ENCODE measurements at places on chromosomes 5 and 9. TPM values are rescaled to one million over a fixed set of nuclear protein-coding genes. Genes with fewer than 3 reads are reported as not detected.

Gene PIP5KL1
- total RNA-seq, result 1.6 TPM

Gene TLE4
- total RNA-seq, result 11.3 TPM

Gene KCNV2
- total RNA-seq, result not detected

Gene FOXD4
- 0.23 TPM for total RNA-seq

Gene FRMD3
- 4.7 TPM for total RNA-seq

Gene SPRY4
- total RNA-seq, result 10.3 TPM

Gene YTHDC2
- 7.5 TPM for total RNA-seq

Gene SAPCD2
- 22.3 TPM for total RNA-seq

Gene CCL27
- not detected for total RNA-seq

Gene MED22
- total RNA-seq, result 31.3 TPM

Gene LECT2
- not detected for total RNA-seq

Gene OTP
- total RNA-seq, result 0.13 TPM

Gene TMEM252
- not detected for total RNA-seq

Gene SPAG8
- 0.35 TPM for total RNA-seq

Gene SELENOP
- total RNA-seq, result 0.18 TPM

Gene DOLPP1
- total RNA-seq, result 18.7 TPM

Gene TERT
- 2.7 TPM for total RNA-seq

Gene CLINT1
- 63.0 TPM for total RNA-seq

Gene FAM221B
- total RNA-seq, result not detected

Gene TNC
- 0.42 TPM for total RNA-seq

Gene NTMT1
- total RNA-seq, result 85.6 TPM

Gene CEL
- total RNA-seq, result 0.40 TPM

Gene IL33
- total RNA-seq, result 0.27 TPM
